ENCODE measurements at places on chromosomes 11 and 22. TPM values are rescaled to one million over a fixed set of nuclear protein-coding genes. Genes with fewer than 3 reads are reported as not detected.

PATE2 gene
- 0.50 TPM for total RNA-seq

DNA sequence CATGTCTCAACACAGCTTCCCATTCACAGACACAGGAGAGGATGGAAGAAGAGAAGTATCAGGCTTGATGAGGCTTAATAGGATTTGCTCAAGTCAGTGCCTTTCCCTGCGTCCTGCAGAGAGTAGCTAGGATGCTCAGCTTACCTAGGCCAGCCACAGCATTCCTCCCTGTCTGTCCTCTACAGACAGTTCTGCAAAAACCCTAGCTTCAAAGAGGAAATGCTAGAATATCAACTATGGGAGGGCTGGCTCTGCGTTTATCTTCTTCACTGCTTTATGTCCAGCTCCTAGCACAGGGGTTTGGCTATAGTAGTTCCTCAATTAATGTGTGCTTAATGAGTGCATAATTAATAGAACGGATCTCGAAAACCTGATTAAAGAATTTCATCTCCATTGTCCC is 16.4 kb downstream of the KCNJ5 start:
- no peak overlapping the region for H3K4me3 ChIP-seq
- peaks cover 8% of the 10 kb centered on the region for H3K4me1 ChIP-seq
- no peaks in the 10 kb centered on the region for H3K36me3 ChIP-seq
- H3K27me3 ChIP-seq = no peaks in the 10 kb centered on the region

DNA sequence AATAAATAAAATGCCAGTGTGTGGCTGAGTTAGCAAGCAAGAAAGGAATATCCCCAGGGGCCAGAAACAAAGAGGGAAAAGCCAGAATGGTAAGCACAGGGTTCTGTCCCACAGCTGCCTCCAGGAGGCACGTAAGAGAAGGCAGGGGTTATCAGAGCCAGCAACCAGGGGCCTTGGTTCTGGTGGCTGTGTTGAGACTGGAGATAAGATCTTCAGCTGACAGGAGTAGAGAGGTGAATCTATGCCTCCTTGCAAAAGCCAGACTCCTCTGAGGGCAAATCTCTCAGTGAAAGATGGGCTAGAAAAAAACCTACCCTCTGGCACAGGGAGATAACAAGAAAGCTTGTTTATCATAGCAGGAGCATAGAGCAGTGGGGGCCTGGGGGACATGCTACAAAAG is 29.8 kb upstream of the NFAM1 start:
- no peaks in the 10 kb centered on the region for H3K4me1 ChIP-seq
- no peak overlapping the region for H3K4me3 ChIP-seq
- peaks cover 26% of the 10 kb centered on the region for H3K27me3 ChIP-seq
- no peaks in the 10 kb centered on the region for H3K36me3 ChIP-seq

- no peaks in the 10 kb centered on the region for H3K36me3 ChIP-seq
- no peak overlapping the region for H3K27ac ChIP-seq
- no peak for DNase-seq
- H3K4me3 ChIP-seq = no peak overlapping the region
- H3K4me1 ChIP-seq = no peaks in the 10 kb centered on the region
These were observed 49.9 kb downstream of the TENM4 start for GRCh38 chr11:79390923-79391322.

DNA sequence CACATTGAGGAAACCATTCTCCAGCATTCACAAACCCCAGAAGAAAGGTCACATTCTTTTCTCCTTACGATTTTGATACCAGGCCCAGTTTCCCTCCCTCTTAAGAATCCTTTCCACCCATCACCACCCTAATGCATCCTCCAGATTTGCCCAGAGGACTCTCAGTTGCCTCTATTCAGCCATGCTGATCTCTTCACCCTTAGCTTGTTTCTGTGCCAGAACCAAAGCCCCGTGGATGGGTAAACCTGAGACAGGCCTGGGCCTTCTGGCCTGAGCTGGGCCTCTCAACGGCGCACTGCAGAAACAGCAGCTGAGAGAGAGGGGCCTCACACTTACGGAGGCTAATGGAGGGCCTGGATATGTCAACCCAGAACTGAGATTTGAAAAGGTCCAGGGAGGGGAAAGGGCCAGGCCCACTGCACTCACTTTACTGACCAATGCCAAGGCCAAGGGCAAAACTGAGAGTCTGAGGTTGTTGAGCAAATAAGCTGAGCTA is 32.2 kb upstream of the OAF start:
- no peaks in the 10 kb centered on the region for H3K4me1 ChIP-seq
- no peaks in the 10 kb centered on the region for H3K36me3 ChIP-seq
- no peak for DNase-seq
- H3K4me3 ChIP-seq = no peak overlapping the region
- no peak overlapping the region for H3K27ac ChIP-seq
- no peaks in the 10 kb centered on the region for H3K27me3 ChIP-seq

All from SJSA1 (cell line).